ENCODE measurements at places on chromosomes 7 and 10. TPM values are rescaled to one million over a fixed set of nuclear protein-coding genes. Genes with fewer than 3 reads are reported as not detected.

The MMRN2 gene
- total RNA-seq: 1.6 TPM

DNA sequence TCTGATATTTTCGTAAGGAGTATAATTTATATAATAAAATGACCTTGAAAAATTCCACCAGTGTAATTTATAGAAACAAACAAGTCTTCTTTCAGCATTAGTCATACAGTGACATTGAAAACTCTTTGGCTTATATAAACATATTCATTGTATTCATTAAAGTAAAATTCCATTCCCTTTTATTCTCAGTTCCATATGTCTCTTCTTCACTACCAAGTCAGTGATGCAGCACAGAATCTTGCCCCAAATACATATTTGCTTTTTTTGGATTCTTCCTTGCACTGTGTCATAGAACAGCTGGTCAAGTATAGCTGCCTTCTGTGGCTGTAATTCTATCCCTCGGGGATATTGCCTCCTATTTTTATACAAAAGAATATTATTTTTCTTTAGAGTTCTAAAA lies 884.5 kb upstream of the POT1 start:
- no peak for DNase-seq
- no peak overlapping the region for H3K4me3 ChIP-seq

- no peaks in the 10 kb centered on the region for H3K27me3 ChIP-seq
- peaks cover 7% of the 10 kb centered on the region for H3K4me1 ChIP-seq
- H3K4me3 ChIP-seq: no peak overlapping the region
- DNase-seq: no peak
- H3K27ac ChIP-seq: no peak overlapping the region
Measured at GRCh38 chr10:126037946-126038345, 141.6 kb downstream of the FANK1 start.

The HMX2 gene
- total RNA-seq: not detected

- H3K27ac ChIP-seq: no peak overlapping the region
- H3K4me3 ChIP-seq: no peak overlapping the region
- peaks cover 4% of the 10 kb centered on the region for H3K4me1 ChIP-seq
- no peak for DNase-seq
- H3K27me3 ChIP-seq: no peaks in the 10 kb centered on the region
Measured at GRCh38 chr7:28163949-28164348, 16.6 kb downstream of the JAZF1 start.

- H3K4me3 ChIP-seq: no peak overlapping the region
- peaks cover 7% of the 10 kb centered on the region for H3K36me3 ChIP-seq
- no peak for DNase-seq
- H3K27ac ChIP-seq: no peak overlapping the region
- peaks cover 7% of the 10 kb centered on the region for H3K4me1 ChIP-seq
Measured at GRCh38 chr10:72170263-72170662, 45.5 kb upstream of the ANAPC16 start.

- no peak overlapping the region for H3K27ac ChIP-seq
- no peak overlapping the region for H3K4me3 ChIP-seq
- no peaks in the 10 kb centered on the region for H3K36me3 ChIP-seq
- H3K27me3 ChIP-seq: no peaks in the 10 kb centered on the region
Measured at GRCh38 chr10:70552586-70552985, 50.0 kb downstream of the PRF1 start.

GRCh38 chr10:91582153-91582554 lies 50.7 kb downstream of the PPP1R3C start:
- no peak overlapping the region for H3K27ac ChIP-seq
- no peak overlapping the region for H3K4me3 ChIP-seq
- H3K27me3 ChIP-seq: no peaks in the 10 kb centered on the region

GRCh38 chr7:82335927-82336326 lies 107.7 kb downstream of the CACNA2D1 start:
- H3K4me1 ChIP-seq: peaks cover 5% of the 10 kb centered on the region
- no peaks in the 10 kb centered on the region for H3K36me3 ChIP-seq
- no peak overlapping the region for H3K4me3 ChIP-seq
- no peak overlapping the region for H3K27ac ChIP-seq

All from progenitor cell of endocrine pancreas (in vitro differentiated cells).